ENCODE measurements at places on chromosomes 3 and 15.

DNA sequence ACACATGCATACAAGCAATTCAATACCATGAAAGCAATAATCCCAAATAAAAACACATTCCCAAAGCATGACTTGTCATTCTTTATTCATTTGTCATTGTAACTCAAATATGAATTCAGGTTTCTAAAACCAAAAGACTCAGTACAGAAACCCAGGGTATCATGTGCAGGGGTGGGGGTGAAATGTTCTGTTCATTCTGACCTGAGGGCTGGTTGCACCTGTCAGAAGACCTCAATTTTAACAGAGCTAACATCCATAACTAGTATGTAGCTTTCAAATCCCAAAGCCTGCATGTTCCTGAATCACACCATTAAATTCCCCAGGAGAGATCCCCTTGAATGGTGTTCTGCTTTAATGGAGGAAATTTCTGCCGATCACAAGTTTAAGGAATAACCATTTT lies 738.7 kb downstream of the MCTP2 start:
- DNase-seq = no peak

DNA sequence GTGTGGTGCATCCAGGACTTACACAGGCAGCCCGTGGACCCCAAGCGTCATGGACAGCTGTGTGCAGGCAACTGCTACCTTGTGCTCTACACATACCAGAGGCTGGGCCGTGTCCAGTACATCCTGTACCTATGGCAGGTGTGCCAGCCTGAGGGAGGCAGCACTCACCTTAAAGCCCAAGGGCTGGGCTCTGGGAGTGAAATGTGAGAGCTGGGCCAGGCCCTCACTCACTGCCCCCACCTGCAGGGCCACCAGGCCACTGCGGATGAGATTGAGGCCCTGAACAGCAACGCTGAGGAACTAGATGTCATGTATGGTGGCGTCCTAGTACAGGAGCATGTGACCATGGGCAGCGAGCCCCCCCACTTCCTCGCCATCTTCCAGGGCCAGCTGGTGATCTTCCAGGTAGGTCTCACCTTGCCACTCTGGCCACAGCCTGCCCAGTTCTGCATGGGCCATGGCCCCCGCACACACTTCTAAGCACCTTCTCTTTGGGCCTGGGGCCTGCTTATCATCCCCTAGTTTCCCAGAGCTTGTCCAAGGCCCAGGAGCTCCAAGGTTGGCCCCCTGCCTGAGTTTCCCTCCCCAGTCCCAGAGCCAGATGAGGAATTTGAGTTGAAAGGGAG lies 11.0 kb downstream of the VILL start:
- DNase-seq = no peak

- DNase-seq = no peak
Observed at GRCh38 chr3:184884359-184885017, 72.5 kb downstream of the VPS8 start.

- no peak for DNase-seq
Observed at GRCh38 chr15:98347866-98348265, 300.5 kb upstream of the IGF1R start.

DNA sequence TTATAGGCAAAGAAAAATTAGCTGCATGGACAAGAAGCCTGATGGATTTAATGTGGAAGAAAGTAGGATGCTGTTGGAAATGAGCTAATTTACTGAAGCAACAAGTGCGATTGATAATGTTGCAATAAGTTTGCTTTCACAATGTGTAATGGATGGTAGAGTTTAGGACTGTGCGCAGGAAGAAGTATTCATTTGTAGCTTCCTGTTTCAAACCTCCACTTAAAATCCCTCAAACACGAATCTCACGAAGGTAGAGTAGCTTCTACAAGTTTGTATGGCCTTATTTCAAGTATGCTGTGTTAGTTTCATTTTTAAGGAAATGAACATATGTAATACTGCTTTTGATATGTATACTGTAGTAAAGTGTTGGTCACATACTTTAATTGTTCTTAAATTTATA lies 42.3 kb downstream of the KCNH8 start:
- no peak for DNase-seq

DNA sequence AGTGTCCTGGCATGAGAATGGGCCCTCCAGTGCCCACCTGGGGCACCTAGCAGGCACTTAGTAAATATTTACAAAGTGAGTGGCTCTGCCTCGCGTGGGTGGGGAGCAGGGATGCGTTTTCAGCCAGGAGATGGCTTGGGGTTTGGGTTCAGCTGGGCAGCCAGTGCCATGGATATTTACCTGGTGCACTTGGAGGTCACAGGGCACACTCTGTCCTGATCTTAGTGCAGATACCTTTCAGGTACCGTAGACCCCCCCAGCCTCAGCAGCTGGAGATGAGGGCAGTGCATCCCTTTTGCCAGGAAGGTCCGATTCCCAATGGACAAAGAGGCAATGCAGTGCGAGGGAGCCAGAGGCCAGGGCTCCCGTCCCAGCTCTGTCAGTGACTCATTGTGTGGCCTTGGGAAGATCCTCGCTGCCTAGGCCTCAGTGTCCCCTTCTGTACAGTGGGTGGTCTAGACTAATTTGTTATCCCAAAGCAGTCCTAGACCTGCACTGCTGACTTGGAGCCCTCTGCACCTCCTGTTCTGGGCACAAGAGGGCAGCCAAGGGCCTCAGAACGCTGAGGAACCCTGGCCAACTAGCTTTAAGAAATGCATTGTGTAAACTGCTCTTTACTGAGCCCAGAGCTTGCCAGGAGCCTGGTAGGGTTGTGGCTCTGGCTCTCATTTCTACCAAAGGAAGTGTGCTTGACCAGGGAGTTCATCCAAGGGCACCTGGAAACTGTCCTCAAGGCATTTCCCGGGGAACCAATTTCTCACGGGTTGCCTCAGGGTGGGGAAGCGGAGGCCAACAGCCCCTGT lies 16.0 kb downstream of the HDAC11 start:
- no peak for DNase-seq

DNA sequence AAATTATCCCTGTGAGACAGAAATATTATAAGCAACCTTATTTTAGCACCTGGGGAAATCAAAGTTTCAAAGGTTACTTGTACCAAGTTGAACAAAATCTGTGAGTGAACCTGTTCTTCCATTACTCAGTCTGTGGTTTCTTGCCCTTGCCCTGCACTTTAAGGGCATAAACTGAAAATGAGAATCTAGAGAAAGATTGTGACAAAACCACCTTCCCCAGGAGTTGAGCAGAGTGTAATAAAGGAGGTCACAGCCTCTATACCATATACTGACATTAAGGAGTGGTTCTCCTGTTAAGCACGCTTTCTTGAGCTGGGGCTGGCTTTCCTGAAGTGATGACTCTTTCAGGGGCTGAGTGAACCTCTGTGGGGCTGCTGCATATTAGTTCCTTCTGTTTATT lies 143.4 kb downstream of the PDCD6IP start:
- no peak for DNase-seq

DNA sequence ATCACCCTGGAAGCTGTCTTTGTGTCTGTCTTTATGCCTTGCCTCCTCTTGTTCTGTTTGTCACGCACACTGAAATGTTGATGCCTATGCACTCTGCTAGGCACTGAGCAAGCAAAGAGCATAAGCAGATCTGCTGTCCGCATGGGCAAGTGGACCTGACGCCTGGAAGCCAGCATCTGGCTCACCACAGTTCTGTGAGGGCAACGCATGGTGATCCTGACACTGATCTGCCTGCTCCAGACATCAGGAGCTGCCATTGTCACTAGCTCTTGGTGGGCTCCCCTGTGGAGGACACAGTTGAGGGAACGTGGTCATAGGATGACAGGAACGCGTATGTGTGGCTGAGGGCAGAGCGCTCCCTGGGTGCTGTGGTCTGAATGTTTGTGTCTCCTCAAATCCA lies 234.6 kb downstream of the ADAMTS17 start:
- DNase-seq = no peak

- DNase-seq = no peak
Observed at GRCh38 chr3:151724576-151725562, 8.9 kb upstream of the AADACL2 start.

GRCh38 chr3:54047568-54047967 lies 74.8 kb upstream of the CACNA2D3 start:
- no peak for DNase-seq

GRCh38 chr15:45729141-45729540 lies 94.3 kb downstream of the SQOR start:
- no peak for DNase-seq

DNA sequence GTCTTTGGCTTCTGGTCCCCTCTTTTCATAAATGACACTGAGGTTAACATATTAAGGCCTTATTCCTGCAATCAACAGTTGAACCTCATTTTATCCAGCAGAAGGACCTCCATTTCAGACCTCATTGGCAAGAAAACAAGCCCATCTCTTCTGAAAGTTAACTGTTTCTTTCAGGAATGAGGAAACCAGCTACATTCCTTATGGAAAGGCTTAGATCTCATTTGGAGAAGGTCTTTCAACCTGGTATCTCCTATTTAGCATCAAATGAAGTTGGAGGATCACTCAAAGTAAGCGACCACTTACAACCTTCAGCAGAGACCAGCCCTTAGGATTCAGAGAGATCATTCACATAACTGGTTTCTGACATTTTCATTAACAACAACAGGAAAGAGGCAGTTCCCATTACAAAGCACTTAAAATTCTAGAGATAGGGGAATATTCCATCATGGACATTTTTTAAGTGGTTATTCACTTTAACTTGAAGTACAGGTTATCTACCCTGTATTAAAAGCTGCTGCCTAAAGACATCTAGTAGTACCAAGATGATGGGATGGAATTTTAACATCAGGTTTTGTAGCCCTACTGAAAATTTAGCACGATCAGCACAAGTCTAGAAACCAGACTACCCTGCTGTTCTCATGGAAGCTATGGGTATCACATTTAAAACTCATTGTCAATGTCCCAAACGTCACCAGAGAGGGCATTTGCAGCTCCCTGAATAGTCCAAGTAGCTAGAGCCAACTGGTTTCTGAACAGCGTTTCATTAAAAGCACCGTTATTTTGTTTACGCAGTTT lies 30.4 kb downstream of the TFRC start:
- DNase-seq = no peak

All from SIG-M5 (cell line).